ENCODE measurements at places on chromosomes 13 and 19. TPM values are rescaled to one million over a fixed set of nuclear protein-coding genes. Genes with fewer than 3 reads are reported as not detected.

DNA sequence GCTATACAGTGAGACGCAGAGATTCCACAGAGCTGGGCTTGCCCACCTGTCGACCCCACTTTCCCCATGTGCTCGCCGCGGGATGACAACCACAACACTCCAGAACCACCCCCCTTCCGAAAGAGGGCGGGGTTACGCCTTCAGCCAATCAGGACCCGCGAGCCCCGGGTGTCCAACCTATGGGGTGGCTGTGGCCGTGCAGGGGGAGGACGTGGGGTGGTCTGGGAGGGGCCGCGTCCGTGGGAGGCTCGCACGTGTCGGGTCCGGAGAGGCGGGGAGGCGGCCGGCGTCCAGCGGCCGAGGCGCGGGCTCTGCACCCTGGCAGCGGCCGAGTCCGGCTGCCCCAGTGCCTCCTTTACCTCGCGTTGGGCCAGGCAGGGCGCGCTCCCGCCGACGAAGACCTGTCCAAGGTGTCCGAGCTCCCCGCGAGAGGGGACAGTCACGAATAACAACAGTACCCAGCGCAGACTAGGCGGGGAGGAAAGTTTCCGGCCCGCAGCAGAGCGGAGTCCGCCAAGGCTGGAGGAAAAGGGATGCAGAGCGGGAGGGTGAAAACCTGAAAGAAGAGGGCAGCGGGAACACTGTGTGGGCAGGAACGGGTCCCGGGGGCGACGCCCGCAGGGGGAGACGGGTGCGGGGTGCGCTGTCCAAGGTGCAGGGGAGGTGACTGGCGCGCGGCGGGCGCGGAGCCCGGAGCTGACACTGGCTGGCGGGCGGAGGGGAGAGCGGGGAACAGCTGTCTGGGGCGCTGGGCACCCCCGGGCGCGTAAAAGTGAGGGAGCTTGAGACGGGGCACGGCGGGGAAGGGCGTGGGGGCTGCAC lies 911 bp downstream of the ENOX1 start:
- peak; percentile 66 for DNase-seq

- DNase-seq = no peak
Observed at GRCh38 chr13:20132052-20132634, 28.7 kb downstream of the GJA3 start.

DNA sequence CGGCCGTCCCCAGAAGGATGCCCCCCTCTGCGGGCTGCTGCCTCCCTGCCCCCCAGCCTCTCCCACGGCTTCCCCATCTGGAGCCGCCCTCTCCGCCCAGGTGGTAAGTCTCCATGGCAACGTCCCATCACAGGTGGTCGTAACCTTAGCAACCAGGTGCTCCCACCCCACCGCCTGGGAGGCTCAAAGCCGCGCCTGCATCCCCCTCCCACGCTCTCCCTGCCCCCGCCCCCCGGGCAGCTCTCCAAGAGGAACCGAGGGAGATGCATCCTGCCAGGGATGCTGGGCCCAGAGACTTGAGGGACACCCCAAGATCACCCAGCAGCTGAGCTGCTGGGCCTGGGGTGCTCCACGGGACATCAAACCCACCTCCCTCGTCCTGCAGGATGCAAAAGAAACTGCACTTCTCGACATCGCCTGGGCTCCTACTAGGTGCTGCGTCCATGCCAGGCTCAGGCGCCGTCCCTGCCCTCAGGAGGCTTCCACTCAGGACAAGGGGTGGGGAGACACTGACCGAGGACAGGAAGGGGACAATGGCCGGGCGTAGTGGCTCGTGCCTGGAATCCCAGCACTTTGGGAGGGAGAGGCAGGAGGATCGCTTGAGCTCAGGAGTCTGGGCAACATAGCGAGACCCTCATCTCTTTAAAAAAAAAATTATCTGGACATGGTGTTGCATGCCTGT lies 5.0 kb upstream of the LINGO3 start:
- DNase-seq = no peak

DNA sequence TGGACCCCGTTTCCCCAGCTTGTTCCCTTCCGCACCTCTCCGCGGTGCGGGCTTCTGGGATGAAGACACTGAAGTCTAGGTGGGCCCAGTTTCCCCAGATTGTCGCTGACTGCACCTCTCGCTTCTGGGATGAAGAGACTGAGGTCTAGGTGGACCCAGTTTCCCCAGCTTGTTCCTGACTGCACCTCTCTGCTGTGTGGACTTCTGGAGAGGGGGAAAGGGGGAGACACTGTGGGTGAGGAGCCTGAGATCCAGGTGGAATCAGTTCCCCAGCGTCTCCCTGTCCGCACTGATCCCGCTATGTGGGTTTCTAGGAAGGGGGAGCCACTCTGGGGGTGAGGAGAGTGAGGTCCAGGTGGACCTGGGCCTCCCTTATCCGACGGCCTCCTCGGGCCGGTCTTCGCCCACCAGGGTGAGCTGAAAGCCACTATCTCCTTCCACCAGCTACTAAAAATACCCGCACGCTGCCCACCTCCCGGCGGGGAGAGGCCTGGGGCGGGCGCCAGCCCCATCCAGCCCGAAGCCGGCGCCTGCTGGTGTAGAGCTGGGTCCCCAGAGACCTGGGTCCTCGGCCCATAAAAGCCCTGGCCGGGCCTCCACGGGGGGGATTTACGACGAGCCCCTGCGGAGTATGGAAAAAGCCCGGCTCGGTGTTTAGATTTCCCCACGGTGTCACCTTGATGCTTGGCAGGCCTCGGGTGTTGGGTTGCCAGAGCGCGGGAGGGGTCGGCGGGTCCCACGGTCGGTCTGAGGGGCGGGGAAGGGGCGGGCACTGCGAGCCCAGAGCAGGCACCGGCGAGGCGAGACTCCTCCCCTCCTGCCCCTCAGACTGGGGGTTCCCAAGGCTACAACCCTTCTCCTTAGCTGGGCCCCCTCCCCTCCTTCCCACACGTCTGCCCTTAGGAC lies 10.6 kb downstream of the FUT6 start:
- no peak for DNase-seq

DNA sequence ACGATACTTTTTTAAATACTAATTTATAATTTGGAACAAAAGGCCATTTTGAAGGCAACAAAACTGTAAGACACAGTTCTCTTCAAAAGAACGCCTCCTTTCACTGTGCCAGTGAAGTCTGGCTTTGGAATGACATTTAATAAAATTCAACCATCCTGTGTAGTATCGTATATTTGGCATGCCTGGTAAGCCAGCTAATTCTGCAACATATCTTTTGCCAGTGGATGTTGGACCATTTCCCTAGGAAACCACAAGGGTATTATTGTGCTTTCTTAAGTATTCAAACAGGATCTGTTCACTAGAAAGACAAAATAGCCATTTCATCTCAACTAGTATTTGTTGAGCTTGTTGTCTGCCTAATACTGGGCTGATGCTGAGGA lies 111.6 kb downstream of the RGCC start:
- no peak for DNase-seq

DNA sequence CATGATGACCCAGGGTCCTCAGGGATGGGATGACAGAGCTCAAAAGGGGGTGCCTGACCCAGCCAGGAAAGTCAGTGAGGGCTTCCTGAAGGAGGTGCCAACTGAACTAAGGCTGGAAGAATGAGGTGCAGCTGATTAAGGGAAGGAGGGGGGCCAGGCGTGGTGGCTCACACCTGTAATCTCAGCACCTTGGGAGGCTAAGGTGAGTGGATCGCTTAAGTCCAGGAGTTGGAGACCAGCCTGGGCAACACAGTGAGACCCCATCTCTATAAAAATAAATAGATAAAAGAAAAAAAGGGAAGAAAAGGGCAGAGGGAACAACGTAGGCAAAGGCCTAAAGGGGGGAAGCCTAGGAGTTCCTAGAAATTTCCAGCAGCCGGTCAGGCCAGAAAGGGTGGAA lies 9.1 kb upstream of the LYPD3 start:
- no peak for DNase-seq

DNA sequence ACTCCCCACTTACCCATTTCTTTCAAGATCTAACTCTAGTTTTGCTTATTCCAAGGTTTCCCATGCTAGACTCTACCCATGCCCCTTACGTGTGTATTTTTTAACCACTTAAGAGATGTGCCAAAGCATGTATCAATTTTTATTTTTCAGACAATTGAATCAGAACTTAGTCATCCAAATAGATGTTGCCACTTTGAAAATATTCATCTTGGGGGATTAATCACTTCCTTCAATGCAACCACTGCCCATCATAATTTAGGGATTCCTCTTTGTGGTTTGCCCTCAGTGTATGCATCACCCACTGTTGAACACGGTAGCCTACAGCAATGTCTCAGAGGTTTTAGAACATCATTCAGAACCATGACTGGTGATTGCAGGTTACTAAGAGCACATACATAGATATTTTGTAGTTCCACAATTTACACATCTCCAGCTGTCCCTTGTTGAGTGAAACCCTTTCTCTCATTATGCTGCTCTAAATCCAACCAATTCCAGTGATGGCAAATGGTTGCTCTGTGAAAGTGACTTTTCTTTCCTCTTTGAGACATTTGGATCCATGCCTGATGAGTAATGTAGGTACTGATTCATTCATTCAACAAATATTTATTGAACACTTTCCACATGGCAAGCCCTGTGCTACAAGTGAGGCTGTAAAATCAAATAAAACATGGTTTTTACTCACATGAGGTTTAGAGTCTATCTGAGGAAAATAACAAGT lies 60.6 kb upstream of the SERP2 start:
- peak; percentile 100 for DNase-seq

DNA sequence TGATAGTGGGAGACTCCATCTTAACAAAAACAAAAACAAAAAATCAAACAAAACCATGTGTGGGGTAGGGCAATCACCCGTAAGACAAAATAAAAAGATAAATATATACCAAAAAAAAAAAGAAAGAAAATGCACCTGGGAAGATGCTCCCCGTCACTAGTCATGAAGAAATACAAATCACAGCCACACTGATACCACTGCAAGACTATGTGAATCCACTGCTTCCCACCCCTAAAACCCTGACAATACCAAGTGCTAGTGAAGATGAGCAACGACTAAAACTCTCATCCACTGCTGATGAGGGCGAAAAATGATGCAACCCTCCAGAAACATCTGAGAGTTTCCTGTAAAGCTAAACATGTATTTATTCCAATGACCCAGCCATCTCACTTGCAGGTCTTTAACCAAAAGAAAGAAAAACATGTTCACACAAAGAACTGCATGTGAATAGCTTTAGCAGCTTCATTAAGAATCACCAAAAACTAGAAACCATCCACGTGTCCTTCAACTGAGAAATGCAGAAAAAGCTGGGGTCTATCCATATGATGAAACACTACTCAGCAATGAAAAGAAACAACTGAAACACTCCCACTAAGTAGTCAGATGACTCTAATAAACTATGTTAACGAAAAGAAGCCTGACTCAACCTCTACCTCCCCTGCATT lies 31.7 kb downstream of the BRD4 start:
- no peak for DNase-seq

GRCh38 chr13:105159841-105160240 lies 1375.6 kb downstream of the EFNB2 start:
- DNase-seq = no peak

The ZNF763 gene
- 0.34 TPM for polyA plus RNA-seq

The PRSS57 gene
- polyA plus RNA-seq = not detected

The C19orf18 gene
- polyA plus RNA-seq = 0.39 TPM

The PODNL1 gene
- polyA plus RNA-seq = 0.99 TPM
